ENCODE measurements at places on chromosomes 3 and 15.

- no peak for DNase-seq
Measured at GRCh38 chr15:82003916-82004315, 41.9 kb downstream of the MEX3B start.

DNA sequence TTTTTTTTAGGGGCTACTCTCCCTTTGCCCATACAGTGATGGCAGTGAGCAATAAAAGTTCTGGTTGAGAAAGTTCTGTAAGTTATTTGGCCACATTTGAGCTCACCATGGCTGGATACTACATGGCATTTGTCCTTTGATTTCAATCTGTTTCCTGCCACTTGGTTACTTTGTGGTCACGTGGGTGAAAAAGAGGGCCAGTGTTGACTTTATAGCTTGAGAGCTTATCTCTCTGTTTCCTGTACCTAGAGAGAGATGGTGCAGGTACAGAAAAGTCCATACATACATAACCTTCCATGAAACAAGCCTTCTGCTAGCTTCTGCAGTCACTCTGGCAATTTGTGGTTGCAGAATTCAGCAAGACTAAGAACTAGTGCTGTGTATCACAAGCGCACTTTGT, 23.4 kb upstream of the MECOM start:
- no peak for DNase-seq

DNA sequence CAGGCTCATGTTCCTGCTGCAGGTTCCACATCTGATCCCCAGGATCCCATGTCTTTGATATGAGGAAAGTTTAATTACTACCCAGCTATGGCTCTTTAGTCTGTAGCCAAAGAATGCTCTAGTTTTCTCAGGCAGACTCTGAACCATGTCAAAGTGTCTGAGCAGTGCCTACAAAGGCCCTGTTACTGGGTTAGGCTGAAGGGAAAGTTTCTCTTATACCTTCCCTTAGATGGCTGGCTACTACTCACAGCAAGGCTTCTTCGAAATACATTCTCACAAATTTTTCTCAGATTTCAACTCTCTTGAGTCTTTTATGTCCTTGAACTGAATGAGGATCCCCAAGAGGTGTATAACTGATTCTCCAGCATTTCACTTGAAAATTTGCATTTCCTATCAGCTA, 102.4 kb downstream of the NR1D2 start:
- DNase-seq = no peak

- no peak for DNase-seq
Measured at GRCh38 chr3:106719583-106719982, 657.7 kb upstream of the CCDC54 start.

DNA sequence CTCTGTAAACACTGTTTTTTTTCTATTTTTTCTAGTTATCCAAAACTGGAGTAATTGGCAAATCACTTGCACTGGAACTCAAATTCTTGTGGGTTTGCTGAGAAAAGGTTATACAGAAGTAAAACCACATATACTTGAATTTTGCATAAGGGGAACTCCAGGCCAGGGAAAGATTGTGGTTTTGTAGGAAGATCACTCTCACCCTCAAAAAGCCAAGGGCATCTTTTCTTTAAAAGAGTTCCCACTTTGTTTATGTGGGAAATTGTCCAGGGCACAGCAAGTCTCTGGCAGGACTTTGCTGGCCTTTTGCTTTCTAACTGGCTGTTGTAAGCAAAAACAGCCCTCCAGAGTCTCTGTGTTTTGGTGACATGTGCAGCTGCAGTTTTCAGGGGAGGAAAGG, 340.3 kb upstream of the RBMS3 start:
- no peak for DNase-seq

DNA sequence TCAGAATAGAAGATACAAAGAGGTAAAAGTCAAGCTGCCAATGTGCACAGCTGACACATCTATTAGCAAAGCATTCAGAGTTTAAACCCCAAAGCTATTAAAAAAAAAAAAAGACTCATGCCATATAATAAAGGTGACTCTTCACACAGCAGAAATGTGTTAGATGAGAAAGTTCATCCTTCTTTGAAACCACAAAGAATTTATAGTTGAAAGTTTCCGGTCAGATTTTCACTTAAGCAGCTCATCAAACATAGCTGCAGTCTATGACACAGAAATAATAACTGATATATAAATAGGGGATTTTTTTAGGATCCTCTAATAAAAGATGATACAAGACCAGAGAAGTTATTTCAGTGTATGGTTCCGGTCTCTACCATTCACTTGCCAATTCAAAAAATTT, 76.6 kb downstream of the WWTR1 start:
- DNase-seq = no peak

DNA sequence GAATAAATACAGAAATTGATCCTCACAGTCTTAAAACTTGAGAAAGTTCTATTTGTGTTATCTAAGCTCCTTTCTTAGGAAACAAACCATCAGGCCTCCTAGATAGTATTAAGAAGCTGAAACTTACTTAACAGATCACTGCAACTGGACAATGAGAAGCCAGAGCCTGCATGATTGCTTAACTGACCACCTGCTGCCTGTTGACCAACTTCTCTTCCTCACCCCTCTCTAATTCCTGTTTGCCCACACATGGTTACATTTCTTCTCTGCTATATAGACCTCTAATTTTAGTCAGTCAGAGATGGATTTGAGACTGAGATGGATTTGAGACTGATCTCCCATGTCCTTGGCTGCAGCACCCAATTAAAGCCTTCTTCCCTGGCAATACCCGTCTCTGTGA, 13.5 kb downstream of the CCPG1 start:
- no peak for DNase-seq

DNA sequence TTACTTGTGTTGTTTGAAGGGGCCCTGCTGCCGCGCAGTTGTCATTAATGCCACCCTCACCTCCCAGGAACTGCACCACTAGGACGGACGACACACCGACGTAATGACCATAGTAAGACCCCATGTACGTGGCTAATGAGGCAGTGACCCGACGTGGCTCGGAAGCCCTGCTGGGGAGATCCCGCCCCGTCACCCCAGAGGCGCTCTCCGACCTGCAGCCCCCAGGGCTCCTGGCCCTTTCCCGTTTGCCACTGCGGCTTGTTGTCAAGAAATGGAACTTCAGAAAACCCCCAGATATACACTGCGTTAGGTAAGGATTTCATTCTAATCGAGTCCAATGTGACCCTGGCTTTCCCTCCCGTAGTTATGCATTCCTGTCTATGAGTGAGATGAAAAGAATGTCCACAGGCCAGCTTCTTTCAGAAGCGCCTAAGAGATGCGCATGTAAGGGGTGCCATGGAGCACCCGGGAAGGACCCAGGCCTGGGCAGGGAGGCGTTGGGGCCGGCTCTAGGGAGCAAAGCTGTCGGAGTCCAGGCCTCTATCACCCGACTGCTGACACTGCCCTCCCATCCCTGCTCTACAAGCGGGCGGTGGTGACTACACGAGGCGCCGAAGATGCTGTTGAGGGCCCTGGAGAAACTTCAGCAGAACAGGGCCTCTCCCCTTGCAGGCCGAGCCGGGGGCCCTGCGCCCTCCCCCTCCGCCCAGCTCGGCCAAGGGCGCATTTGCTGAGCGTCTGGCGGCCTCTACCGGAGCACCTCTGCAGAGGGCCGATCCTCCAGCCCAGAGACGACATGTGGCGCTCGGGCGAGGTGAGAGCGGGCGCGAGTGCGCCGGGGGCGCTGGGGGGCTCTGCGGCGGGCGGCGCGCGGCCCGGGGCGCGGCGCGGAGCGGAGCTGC, at the start of gene GABRA5:
GABRA5 (plus strand) TSS at position 765 of the 902 bp plus-strand sequence. CDS start 2,187 bp downstream, outside the sequence.
- DNase-seq = no peak

DNA sequence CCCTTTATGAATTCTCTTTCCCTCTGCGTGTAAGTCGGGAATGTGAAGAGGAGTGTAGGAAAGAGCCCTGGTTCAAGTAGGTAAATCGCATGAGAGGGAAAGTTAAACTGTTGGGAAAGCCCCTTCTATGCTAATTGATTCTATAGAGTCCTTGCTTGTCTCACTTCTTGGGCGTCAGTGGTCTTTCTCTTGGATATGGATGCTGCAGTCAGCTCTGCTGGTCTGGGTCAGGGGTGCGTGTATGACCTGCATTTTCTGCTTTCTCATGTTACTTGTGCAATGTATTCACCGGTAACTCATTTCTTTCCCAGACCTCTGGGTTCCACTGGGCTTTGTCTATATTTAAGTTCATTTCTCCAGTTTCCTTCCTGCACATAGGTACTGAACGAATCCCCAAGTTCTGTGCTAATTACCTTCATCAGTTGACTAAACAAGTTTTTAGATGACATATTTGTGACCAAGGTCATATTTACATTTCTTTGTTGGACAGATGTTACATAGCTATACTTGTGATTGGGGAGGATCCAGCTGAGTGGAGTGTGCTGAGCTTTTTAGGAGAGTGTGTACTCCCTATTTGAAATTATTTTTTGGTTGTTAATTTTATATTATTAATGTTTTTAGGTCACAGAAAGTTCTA, 1.4 kb downstream of the SETD5 start:
- no peak for DNase-seq

- DNase-seq = no peak
Measured at GRCh38 chr3:49717959-49718857, 1.3 kb downstream of the AMIGO3 start.

DNA sequence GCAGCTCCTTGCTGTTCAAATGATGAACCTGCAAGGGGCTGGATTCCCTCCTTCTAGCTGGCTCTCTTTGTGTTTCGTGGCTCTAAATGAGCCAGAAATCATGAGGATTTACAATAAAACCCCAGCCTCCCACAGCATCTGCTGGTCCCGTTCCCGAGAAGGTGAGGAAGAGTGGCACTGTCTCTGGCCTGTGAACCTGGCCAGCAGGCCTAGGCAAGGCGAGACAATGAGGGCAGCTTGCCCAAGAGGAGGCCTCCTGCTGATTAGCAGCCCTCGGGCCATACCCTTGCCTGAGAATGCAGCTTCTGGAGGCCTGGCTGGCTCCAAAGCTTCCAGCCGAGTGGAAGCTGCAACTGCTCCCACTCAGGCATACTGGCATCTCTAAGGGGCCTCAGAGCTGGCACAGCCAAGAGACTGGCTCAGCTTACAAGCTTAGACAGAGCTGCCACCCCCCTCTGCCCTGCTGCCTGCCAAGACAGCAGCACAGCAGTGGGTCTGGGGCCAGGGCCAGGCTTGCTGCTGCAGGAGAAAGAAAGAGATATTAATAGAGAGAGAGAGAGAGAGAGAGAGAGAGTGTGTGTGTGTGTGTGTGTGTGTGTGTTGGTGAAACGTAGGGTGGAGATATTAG, 76.5 kb downstream of the HMG20A start:
- DNase-seq = no peak

DNA sequence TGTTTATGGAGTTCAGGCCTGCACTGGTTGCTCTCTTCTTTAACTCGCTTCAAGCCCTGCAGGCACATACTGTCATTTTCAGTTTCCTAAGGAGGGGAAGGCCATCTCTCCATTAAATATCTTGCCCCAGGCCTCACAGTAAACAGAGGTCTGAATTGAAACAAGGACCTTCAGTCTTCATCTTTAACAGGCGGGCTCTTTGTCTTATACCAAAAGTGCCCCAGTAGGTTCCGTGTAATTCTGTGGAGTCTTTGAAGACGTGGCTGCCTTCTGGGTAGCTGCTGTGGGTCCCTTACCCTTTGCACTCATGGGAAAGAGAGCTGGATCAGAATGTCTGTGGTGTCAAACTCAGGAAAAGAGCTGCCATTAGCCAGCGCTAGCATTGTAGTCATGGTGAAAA, 161.2 kb downstream of the APBA2 start:
- no peak for DNase-seq
